NCI-H1436 (cell line): ENCODE measurements at places on chromosomes 5 and 9.

GRCh38 chr9:107292821-107293542 lies 9.9 kb downstream of the RAD23B start:
- DNase-seq, result no peak

- DNase-seq, result no peak
Observed at GRCh38 chr5:159519365-159519764, 189.1 kb upstream of the IL12B start.

DNA sequence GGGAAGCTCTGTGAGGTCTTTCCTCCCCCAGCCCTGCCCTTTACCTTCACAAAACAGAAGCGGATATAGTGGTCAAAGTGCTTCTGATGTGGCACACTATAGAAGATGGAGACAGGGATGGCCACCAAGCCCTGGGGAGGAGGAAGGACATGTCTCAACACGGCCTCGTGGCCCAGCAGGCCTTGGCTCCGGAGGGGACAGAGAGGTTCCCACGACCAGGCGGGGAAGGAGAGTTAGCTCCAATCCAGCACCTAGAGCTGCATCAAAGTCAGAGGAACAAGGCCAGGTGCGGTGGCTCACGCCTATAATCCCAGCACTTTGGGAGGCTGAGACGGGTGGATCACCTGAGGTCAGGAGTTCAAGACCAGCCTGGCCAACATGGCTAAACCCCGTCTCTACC lies 4.1 kb upstream of the SPOUT1 start:
- no peak for DNase-seq

- DNase-seq, result no peak
Observed at GRCh38 chr5:88230546-88231066, 38.0 kb downstream of the TMEM161B start.
